ENCODE measurements at places on chromosomes 5 and 9.

DNA sequence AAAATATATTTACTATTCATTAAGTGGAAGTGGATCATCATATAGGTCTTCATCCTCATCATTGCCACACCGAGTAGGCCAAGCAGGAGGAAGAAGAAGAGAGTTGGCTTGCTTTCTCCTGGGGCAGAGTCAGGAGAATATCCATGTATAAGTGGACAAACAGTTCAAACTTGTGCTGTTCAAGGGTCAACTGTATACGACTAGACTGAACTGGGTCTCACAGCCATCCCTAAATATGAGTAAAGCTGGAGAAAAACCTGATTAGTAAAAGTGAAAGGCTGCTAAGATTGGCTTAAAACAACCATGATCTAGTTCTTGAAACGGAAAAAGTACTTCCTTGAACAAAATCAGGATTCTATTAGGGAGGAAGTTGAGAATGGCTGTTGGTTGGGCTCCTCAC is 276.7 kb upstream of the ADRA1B start:
- DNase-seq: no peak

- peak; percentile 24 for DNase-seq
Measured at GRCh38 chr9:100427366-100428263, 672 bp downstream of the MSANTD3 start.

GRCh38 chr5:149265597-149265996 is 6.1 kb upstream of the AFAP1L1 start:
- DNase-seq: no peak

GRCh38 chr5:72063219-72063819 is 44.0 kb upstream of the MAP1B start:
- peak; percentile 41 for DNase-seq

GRCh38 chr5:109256486-109256885 is 153.3 kb downstream of the PJA2 start:
- no peak for DNase-seq
